ENCODE measurements at places on chromosomes 1 and 21.

DNA sequence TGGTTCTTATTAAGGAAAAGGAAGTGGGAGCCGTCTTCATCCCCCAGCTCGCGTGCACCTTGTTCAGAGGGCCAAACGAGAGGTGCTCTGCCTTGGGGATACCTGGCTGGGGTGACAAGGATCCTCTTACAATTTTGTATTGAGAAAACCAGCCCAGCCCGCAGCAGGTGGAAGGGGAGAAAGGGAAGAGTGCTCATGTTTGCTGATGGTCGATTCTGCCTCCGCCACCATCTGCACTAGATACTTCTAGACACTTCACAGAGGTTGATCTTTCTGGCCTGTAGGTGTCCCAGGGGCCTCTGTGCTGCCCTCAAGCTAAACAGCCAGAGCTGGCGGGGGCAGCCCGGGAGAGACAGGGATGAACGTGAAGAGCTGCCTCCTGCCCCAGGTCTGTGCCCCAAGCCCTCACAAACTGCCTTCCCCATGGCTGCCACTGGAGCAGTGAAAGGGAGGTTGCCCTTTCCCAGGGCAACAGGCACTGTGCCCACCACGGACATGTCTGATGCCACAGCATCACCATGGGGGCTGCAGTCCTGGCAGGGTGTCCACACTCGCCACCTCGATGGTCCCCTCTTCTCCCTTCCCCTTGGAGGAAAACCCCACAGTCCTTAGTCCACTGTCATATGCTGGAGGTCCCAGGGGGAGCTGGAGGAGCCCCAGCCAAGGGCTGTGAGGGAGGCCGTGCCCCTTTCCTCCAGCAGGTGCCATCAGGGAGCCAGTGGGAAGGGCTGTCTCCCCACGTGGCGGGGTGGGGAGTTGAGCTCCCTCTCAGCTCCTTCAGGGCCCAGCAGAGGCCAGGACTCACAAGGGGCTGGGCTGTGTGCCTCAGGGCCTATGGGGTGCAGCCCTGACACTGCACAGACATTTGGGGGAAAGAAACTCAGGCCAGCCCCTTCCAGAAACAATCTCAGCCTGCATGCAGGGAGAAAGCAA, 8.1 kb downstream of the ADPRS start:
- peak; percentile 60 for DNase-seq

- DNase-seq = no peak
These were observed 93.2 kb downstream of the PAX7 start for GRCh38 chr1:18723701-18724411.

GRCh38 chr1:177174921-177175634, 4.3 kb downstream of the BRINP2 start:
- DNase-seq = no peak

DNA sequence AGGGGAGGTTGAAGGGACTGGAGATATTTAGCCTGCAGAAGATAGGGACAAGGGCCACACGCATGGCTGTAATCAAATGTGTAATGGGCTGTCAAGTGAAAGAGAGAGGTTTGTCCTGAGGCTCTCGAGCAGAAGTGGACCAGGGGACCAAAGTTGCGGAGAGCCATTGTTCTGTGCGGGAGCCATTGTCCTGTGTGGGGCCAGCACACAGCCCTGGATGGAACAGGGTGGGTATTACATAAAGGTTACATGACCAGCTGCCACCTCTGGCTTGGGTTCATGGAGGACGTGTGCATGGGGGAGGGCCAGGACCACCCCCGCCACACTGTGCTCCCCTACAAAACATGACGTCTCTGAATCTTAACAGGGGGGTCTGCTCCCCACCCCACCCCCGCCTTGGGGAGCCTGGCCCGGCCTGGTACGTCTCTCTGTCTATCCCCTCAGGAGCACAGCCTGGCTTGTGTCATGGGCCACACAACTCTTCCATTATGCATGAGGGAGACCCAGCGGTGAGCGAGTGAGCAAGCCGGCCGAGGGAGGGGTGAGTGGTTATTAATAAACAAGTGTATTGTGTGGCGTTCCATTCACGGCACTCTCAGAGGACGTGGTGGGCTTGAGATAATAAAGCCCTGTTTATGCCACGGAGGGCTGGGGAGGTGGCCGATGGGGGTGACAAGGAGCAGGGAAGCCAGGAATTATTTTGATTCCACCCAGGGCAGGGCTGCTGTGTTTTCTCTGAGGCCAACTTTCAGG, at the start of gene NFASC:
Gene NFASC (plus strand): TSS at position 703 of the 753 bp plus-strand sequence. CDS start 73,454 bp downstream, outside the sequence.
- DNase-seq = no peak

- DNase-seq = peak; percentile 77
These were observed 4.1 kb downstream of the AHDC1 start for GRCh38 chr1:27599605-27600497.

DNA sequence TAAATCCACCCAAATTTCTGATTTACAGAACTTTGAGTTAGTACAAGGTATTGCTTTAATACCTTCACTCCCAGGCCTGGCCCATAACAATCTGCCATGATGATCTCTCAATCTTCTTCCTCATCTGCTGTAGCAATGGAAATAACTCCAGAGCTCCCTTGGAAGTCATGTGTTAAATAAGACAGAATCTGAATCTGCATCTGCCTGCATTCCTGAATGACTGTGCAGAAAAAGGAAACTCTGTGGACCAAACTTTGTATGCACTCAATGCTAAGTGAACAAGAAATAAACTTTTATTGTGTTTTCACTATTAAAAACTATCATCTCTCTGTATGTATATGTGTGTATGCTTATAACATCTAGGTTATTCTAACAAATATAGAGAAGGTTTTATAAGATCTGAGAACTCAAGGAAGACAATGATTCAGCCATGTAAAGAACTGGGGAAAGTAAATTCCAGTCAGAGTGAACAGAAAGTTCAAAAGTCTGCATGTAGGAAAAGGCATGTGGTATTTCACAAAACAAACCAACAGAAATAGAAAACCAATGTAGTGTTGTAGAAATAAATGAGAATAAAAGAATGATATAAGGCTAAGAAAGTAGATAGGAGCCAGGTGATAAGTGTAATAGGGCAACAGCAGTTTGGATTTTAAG, 390.2 kb downstream of the USH2A start:
- DNase-seq = no peak

GRCh38 chr1:244280201-244280600, 171.5 kb downstream of the ADSS2 start:
- DNase-seq = peak; percentile 65

DNA sequence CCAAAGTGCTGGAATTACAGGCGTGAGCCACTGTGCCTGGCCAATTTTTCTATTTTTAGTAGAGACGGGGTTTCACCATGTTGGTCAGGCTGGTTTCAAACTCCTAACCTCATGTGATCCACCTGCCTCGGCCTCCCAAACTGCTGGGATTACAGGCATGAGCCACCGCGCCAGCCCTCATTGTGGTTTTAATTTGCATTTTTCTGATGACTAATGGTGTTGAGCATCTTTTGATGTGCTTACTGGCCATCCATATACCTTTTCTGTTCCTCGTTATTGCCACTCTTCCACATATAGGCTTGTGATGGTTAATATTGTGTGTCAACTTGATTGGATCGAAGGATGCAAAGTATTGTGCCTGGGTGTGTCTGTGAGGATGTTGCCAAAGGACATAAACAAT, 17.4 kb upstream of the ENAH start:
- DNase-seq = no peak

- no peak for DNase-seq
These were observed 56.9 kb downstream of the KLHDC7A start for GRCh38 chr1:18537386-18538306.

DNA sequence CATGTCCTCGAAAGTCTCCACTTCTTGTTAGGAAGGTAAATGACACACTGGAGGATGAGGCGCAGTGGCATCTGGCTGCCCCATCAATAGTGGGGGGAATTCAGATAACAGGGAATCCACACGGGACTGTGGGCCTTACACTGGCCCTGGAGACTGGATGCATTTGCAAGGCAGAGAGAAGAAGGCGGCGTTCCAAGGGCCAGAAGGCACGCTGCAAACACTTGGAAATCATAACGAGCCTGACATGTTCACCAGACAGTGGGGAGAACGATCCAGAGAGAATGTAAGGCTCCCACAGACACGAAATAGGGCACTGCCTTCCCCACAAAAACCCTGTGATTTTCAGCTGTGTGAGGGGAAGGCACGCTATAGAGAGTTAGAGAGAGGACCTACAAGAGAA, 70.5 kb downstream of the PGBD5 start:
- no peak for DNase-seq

- no peak for DNase-seq
These were observed 54.7 kb downstream of the NTPCR start for GRCh38 chr1:233005156-233005555.

GRCh38 chr1:168552961-168553360, 9.2 kb upstream of the XCL2 start:
- DNase-seq = no peak

GRCh38 chr1:160794376-160794775, 1.6 kb upstream of the LY9 start:
- DNase-seq = no peak

DNA sequence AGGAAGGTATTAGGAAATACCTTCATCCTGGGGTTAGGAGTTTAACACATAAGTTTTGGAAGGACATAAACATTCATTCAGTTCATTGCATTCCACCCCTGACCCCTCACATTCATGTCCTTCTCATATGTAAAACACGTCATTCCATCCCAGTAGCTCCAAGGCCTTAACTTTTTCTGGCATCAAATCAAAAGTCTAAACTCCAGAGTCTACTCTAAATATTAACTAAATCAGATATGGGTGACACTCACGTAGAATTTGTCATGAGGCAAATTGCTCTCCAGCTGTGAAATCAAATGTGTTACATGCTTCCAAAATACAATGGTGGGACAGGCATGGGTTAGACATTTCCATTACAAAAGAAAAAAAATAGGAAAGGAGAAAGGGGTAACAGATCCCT, 298.2 kb upstream of the LRRC7 start:
- DNase-seq = no peak

DNA sequence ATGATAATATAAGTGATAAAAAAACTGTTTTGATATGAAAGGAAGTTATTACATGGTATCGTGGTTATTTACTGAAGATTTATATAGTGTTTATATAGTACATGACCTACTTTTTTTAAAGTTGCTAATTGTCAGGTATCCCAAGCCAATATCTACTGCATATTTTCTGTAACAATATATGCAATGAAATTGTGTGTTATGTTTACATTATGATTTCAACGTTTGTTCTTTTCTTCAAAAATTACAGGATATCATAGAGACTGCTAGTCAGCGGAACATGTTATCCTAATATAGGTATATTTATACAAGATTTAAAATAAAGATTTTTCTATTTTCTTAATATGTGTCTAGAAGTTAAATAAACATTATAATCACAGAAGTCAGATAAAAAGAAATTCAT, 167.5 kb upstream of the DPYD start:
- DNase-seq = no peak

DNA sequence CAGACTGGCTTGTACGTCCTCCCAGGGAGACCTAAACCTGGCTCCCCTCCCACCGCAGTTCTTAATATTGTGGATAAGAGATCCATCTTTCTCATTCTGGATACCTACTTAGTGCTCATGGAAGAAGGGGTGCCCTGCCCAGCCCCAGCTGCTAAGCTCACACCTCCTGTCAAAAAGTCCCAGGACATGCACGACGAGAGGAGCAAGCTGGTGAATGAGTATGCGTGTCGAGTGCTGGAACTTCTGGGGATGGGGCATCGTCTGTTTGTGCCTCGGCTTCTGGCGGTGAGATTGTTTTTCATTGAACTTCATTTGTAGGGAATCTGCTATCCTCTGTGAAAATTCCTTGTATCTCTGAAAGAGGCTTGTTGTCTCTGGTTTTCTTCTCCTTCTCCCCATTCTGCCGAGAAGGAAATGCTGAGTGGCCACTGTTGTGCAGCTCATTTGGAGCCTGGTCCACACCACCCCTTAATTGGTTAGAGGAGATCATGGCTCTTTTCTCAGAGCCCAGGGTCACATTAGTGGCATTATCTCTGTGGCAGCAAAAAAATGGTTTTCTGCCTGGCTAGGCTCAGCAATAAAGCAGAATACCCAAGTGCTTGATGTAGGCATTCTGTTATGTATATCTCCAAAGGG, 199.4 kb upstream of the CACYBP start:
- no peak for DNase-seq

DNA sequence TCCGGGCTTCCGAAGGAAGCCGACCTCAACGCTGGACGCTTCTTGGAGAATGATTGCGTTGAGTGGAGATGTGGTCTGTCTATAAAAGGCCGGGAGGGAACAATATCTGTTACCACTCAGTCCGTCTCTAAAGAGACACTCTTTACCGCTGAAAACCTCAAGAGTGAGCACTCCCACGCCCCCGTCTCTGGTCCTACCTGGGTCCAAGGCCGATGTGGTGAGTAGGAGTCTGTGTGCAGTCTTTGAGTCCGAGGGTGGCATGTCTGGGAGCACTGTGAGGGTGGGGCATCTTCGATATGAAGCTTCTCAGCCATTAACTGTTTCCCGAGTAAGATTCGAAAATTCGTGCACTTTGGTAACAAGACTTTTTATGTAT, 576 bp downstream of the ZFP69 start:
- DNase-seq = peak; percentile 67

- peak; percentile 63 for DNase-seq
These were observed 957 bp downstream of the EPS15 start for GRCh38 chr1:51518033-51518585.

GRCh38 chr1:228064741-228065542, 17.6 kb upstream of the ARF1 start:
- no peak for DNase-seq

DNA sequence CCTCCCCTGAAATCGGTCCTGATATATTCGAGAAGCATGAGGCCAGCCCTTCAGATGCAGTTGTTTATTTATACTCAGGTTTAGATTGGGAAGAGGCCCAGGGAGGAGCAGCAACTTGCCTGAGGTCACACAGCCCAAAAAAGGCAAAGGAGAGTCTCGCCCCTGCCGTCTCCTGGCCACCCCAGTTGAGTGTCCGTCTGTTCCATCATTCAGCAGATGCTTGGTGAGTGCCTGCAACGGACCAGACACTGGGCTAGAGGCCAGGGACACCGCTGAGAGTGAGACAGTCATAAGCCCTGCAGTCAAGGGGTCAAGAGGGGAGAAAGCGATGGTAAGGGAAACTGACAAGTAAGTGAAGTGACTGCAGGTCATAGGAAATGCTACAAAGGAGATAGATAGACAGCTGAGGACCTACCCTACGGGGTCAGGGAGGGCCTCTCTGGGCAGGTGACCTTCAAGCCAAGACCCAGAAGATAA, 15.4 kb upstream of the SELENON start:
- no peak for DNase-seq

GRCh38 chr1:56045477-56045876, 533.9 kb downstream of the PLPP3 start:
- no peak for DNase-seq
